ENCODE measurements at places on chromosomes 11 and 22.
A peak's percentile ranks its signal among the peaks of the same experiment; 100 is the strongest.

DNA sequence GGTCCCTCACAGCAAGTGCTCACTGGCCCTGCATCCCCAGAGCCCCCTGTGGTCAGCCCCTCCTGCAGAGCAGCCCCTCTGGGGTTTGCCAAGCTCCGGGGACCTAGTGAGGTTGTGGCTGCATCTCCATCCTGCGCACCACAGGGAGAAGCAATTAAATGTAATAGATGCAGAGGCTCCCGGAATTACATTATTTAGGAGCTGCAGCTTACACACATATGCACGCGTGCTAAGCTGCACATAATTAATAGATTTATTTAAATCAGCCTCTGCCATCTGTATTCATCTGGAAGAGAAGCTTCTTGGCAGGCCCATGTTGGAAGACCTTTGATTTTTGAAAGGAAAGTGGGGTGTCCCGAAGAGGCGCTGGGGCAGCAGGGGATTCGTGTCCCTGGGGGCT is 1271.5 kb downstream of the BRD1 start:
- DNase-seq = no peak

DNA sequence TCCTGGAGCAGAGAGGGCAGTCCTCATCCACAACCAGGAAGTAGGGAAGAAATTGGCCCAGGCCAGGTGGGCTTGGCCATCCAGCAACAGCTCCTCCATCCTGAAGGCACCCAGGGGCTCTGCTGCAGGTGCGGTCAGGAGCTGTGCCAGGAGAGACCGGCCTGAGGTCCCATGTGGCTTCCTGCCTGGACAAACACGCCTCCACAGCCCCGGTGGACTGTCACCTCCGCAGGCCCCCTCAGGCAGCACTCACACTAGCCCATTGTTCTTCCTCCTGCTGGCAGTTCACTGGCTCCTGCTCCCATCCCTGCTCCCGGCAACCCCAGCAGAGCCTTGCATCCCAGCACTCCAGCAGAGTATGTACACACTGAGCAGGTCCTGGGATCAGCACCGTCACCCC is 16.0 kb upstream of the POU2AF1 start:
- no peak for DNase-seq

DNA sequence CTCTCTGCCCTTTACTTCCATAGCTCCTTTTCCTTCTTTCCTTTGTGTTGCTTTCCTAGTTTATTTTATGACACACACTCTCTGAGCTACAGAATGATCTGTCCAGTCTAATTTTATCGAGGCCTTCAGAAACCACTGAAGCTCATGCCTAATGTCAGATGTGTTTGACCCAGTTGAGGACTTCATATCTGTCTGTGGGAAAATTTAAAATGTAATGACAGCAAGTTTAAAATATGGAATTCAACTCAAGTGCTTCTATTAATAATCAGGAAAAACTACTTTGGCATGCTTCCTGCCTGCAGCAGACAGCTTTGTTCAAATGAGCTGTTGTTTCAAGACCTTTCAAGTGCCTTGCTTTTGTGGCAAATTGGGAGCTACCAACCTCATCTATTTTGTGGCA is 261.8 kb upstream of the MTNR1B start:
- DNase-seq = no peak

GRCh38 chr11:31955838-31956237 is 135.0 kb upstream of the RCN1 start:
- DNase-seq = no peak

GRCh38 chr11:79437981-79438630 is 2.7 kb downstream of the TENM4 start:
- DNase-seq = no peak

GRCh38 chr11:74371269-74372052 is 26.8 kb downstream of the PGM2L1 start:
- no peak for DNase-seq

DNA sequence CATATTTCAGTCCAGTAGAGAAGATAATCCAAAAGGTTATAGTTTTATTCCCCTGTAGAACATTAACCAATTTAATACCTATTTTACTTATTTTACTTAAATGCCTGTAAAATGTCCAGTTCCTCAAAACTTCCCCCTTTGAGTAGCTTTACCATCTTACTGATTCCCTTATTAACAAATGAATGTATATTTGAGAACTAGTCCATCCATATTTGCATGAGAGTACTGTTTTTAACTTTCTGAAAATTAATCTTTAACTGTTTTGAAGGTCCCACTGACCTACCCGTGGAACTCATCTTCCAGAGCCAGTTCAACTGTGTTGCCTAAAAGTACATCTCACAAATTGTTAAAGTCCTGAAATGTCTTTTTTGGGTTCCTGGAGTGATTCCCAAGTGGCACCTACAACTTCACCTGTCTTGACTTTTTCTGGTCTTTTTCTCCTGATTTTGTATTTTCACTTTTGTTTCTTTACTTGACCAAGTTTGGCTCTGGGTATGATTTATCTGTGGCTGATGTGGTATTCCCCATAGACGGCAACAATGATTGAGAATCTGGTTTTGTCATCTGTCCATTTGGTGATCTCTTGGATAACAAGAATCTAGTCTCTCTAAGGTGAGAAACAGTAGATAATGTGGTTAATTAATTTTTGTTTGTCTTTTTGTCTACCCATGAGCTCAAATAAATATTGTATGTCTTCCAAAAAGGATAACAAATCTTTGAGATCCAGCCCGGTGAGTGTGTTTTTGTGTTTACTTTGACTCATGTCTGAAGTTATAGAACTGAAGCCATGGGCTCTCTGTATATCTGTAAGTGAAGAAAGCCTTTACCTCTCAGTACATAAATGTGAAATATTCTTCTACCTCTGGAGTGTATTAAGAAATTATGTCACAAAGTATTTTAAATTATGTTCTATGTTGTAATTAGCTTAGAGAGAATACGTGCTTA is 174.2 kb downstream of the ETS1 start:
- DNase-seq = no peak

- DNase-seq = no peak
Measured at GRCh38 chr11:6825231-6825744, 20.2 kb upstream of the OR10A5 start.

- DNase-seq = no peak
Measured at GRCh38 chr11:100119176-100119575, 567.9 kb upstream of the ARHGAP42 start.

- peak; percentile 43 for DNase-seq
Measured at GRCh38 chr11:67996622-67997474, 7.0 kb downstream of the UNC93B1 start.

- no peak for DNase-seq
Measured at GRCh38 chr11:57787920-57788702, 26.5 kb downstream of the CTNND1 start.

GRCh38 chr11:129278586-129279319 is 86.6 kb upstream of the ARHGAP32 start:
- DNase-seq = no peak

DNA sequence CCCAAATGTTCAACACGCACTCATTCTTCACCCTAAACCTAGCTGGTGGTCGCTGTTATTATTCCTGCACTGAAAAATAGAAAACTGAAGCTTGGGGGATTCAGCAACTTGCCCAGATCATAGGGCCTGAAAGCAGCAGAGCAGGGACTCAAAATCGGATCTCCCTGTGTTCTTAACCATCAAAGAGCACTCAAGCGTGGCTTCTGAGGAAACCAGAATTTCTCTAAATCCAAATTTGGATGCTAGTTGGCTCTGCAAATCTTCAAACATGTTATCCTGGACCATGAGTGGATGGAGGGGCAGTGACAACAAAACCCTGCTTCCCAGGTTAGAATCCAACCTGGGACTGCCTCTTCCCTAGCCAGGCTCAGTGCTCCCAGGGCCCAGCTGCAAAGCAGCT is 11.6 kb upstream of the ARAP1 start:
- no peak for DNase-seq

- no peak for DNase-seq
Measured at GRCh38 chr11:9052316-9052715, 39.1 kb downstream of the SCUBE2 start.

DNA sequence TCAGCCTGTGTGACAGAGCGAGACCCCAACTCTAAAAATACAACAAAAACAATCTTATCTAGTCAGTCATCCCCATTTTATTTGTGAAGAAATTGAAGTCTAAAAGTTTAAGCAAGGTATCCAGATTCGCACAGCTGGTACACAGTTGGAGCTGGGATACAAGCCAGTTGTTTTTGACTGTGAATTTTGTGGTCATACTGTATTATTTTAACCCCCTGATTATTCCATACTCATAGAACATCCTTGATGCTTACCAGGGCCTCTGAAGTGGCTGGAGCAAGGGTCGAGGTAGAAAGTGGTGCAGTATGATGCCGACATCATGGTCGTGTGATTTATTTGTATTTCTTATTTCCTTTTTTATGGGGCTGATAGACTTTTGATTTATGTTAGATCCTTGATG is 50.0 kb downstream of the BID start:
- DNase-seq = no peak

DNA sequence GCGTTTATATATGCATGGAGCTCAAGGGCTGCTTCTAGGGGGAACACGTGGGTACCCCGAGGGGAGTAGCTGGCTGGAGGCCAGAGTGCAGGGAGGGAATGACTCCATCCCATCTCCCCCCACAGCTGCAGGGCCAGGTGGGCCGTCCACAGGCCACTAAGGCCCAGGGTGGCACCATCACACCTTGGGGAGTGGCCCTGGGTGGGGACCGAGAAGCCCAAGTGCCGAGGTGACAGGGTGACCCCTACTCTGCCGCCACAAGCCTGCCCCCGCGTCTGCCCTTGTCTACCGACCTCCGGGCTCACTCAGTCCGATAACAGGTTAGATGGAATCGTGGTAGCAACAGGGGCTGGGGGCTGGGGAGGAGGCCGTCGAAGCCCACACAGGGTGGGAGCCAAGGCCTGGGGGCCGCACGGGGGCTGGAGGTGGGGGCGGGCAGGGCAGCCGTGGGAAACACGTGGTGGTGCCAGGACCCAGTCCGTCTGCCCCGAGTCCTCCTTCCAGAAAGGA is 125.7 kb downstream of the KCNQ1OT1 start:
- no peak for DNase-seq

DNA sequence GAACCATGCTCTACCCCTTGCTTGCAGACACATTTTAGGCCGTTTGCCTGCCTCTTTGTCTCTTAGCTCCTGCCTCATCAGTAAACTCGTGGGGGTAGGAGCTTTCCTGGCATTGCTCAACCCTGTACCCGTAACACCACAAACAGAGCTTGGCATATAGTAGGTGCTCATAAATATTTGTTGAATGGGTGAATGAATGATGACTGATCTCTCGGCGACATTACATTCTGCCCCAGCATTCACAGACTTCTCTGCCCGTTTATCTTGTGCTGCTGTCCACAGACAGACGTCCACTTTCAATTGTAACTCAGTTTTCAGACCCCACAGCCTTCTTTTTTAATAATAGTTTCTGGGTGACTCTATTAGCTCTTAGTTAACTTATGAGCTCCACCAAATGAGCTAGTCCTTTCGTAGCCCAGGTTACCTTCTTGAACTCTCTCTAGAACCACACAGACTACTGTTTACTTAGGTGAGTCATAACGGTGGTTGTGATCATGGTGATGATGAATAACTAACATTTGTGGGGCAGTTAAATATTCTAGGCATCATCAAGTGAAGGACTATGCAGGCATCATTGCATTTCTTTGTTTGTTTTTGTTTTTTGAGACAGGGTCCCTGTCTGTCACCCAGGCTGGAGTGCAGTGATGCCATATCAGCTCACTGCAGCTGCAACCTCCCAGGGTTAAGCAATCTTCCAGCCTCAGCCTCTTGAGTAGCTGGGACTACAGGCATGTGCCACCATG is 188.4 kb downstream of the ADAMTS15 start:
- no peak for DNase-seq

DNA sequence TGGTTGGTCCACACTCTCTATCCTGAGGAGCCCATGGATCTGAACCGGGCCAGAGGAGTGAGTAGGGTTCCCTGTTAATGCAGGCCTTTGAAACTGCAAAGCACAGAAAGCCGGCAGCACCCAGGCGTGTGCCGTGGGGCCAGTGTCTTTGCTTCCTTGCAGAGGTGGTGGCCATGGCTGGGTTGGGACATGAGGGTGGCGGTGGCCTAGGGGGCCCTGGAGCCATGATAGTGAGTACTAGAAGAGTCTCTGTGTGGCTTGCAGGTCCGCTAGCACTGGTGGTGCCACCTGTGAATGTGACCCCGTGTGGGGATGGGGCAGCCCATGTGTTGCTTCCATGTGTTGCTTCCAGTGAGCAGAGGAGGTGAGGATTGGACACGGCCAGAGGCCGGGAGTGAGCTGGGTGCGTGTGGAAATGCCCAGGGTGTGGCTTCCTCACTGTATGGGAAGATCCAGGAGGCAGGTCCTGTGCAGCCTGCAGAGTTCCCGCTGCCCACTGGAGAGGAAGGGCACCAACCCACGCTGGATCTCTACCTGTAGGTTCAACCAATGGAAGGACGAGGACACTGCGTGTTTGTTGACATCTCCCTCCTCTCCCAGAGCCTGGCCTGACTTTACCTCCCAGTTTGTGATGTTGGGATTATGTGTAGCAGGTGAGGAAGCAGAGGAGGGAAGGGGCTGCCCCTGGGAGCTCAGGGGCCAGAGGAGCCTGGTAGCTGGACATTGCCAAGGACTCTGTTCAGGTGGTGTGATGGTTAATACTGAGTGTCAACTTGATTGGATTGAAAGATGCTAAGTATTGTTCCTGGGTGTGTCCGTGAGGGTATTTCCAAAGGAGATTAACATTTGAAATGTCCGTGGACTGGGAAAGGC is 796.6 kb downstream of the TBC1D22A start:
- no peak for DNase-seq

- DNase-seq = no peak
Measured at GRCh38 chr11:134044514-134045284, 24.2 kb upstream of the JAM3 start.

DNA sequence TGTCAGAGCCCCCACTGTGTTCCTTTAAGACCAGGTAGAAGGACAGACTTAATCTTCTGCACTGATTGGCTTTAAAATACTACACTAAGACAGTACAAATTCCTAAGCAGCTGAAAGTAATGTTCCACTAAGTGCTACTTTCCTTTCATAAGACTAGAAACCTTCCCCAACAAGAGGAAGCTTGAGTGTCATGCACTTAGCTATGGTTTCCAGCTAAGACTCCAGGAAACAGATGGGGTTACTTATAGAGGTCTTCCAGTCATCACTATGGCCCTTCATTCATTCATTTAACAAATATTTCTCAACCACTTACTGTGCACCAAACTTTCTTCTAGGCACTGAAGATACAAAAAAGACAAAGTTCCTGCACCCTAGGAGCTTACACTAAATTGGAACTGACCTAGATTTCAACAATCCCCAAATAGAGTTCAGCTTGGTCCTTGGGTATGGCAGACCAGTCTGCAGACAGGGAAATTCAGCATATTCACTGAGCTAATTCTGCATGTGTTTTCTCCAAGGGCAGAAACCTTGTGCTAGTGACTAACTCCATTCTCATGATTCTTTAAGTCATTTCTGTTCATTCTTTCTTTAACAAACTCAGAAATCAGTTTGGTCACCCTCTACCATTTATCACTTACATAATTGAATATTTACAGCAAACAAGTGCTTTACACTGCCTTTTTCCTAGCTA is 178.4 kb upstream of the MTNR1B start:
- DNase-seq = no peak

GRCh38 chr22:28032861-28033260 is 113.8 kb upstream of the PITPNB start:
- DNase-seq = no peak
